ENCODE measurements at places on chromosomes 13 and 19.

- no peak for DNase-seq
Observed at GRCh38 chr13:99191900-99192399, 8.7 kb upstream of the UBAC2 start.

DNA sequence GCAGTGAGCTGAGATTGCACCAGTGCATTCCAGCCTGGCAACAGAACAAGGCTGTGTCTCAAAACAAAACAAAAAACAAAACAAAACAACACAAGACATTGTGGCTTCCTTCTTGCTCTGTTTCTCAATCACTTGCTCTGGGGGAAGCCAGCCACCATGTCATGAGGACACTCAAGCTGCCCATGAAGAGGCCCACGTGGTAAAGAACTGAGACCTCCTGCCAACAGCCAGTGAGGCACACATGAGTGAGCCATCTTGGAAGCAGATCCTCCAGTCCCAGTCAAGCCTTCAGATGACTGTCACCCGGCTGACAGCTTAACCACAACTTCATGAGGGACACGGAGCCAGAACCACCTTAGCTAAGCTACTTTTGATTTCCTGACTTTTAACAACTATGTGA lies 25.2 kb downstream of the CPT1C start:
- DNase-seq: no peak

DNA sequence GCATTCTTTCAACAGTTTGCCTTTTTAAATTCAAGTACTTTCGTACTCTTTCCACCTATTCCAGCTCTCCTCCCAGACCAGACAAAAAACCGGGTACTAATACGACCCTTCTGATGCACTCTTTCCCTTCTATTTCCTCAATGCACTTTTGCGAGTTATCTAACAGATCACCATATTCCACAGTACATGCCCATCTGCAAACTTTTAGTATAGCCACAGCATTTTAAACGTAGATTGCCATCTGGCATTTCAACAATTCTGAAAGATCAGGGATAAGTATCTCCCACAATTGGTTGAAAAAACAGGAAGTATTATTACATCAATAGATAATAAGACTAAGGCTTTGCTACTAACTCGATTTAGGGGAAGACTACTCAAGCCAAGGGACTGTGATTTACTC lies 31.5 kb downstream of the RBM26 start:
- no peak for DNase-seq

DNA sequence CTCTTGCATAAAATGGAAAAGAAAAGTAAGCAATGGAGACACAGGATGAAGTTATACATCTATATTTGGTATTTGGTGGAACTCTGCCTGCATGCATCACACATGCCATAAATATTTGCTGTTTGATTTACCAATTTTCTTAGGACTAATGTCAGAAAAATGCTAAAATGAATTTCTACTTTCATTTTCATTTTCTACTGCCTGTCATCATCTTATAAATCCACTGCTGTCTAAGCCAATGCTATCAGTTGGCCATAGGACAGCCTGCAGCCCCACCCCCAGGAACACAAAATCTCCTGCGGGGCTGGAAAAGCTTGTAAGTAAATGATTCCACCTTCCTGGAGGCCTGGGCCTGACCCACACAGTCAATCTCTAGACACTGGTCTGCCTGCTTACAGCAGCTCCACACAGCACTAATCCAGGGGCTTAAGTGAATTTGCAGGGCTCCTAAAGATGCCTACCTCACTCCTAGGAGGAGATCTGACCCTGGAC lies 122.0 kb downstream of the ENOX1 start:
- no peak for DNase-seq

- DNase-seq: no peak
Observed at GRCh38 chr13:30079501-30079900, 227.8 kb downstream of the KATNAL1 start.

DNA sequence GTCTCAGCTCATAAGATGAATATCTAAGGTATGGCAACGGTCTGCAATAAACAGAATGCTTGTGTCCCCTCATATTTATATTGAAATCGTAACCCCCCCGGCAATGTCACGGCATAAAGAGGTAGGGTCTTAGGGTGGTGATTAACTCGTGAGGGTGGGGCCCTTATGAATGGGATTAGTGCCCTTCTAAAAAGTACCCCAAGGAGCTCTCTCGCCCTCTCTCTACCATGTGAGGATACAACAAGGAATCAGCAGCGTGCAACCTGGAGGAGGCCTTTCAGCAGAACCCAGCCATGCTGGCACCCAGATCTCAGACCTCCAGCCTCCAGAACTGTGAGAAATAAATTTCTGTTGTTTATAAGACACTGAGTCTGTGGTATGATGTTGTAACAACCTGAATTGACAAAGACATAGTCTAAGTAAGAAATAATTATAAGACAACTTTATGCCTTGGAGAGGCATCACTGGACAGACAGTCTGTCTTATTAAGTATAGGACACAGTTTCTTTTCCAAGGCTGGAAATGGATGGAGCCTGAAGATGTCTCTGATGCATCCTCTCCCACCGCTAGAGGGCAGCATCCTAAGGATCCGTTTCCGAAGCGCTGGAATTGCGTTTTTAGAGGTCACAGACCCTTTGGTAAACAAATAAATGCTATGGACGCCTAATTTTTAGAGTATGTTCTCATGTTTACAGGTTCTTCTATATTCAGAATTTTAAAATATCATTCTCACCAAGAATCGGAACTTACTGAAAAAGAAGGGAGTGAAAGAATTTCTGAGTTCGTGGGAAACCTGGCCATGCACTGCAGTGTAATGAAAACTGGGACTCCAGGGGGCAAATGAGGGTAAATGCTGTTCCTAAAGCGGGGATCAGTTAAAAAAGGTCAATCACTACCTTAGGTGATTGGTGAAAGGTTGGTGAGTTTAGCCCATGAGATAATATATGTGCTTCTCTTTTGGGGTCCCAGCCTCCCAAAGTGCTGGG lies 13.3 kb upstream of the LEUTX start:
- DNase-seq: peak; percentile 3

- DNase-seq: no peak
Observed at GRCh38 chr19:47651691-47652090, 42.8 kb downstream of the BICRA start.

DNA sequence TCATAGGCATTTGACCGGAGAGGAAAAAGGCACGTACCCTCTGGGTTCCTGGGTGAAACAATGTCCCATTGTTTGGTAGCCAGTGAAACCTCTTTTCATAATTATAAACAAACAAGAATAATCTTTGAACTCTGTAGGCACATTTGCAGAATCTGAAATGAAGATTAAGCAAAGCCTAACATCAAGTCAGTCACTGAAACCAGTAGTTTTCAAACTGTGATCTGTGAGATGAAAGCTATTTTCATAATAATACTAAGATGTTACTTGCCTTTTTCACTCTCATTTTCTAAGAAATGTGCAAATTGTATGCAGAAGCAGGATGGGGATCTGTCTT lies 105.4 kb downstream of the WDFY2 start:
- DNase-seq: no peak

DNA sequence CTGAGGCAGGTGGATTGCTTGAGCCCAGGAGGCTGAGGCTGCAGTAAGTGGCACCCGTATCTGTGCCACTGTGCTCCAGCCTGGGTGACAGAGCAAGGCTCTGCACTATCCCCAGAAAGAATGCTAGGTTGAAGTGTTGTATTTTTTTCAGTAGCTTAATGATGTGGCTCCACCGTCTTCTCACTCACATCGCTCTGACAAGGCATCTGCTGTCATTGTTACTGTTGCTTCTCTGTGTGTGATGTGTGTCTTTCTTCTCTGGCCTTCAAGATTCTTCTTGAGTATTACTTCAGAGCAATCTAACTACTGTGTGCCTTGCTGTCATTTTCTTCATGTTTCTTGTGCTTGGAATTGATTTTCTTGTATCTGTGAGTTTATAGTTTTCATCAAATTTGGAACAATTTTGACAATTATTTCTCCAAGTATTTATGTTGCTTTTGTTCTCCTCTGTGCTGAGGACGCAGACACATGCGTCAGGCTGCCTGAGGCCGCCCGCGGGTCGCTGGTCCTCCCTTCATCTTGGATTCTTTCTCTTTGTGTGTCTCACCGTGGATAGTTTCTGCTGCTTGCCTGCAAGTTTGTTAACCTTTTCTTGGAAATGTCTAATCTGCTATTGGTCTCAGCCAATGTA lies 10.8 kb downstream of the ADPRHL1 start:
- no peak for DNase-seq

GRCh38 chr13:99058527-99059495 lies 80.9 kb upstream of the DOCK9 start:
- no peak for DNase-seq

DNA sequence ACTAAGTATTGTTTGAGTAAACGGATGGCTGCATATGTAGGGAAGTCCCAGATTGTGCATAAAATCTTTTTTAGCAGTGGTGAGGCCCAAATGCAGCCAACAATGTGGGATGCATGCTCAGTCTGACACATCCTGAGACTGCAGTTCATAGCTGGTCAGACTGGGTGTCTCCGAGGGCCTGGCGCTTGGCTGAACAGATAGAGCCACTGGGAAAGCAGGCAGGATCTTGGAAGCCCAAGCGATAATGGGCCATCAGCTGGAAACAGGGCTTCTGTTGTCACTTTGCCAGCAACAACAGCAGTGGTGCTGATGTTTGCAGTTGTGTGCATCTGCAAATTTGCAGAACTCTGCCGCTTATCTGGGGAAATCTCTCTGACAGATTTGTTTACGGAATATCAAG lies 36.1 kb downstream of the MTUS2 start:
- DNase-seq: no peak

DNA sequence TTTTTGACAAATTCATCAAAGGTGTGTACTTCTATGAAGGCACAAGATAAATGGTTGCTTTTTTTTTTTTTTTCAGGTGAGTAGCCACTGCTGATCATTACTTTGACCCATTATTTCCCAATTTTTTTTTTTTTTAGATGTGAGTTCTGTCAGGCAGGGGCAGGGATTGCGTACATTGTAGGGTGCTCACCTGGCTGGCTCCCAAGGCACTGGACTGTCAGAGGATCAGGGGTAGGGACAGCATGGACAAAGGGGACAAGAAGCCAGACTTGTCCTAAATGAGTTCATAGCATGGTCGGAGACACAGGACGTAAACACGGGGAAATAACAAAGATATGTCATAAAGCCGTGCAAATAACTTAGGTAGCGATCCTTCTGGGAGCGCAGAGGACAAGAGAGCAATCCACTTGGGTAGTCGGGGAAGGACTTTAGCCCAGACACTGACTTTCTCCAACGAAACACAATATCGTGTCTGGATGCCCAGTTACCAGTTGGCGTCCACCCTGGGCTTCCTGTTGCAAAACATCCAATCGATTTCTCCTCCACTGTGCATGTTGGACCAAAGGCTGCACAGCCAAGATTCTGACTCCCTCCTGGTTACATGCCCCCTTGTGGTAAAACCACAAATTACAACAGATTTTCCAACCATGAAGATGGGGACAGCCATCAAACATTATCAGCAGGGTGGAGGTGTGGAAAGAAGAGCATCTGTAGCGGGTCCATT lies 27.5 kb upstream of the KATNAL1 start:
- no peak for DNase-seq

- no peak for DNase-seq
Observed at GRCh38 chr13:18954254-18954653, 227.4 kb downstream of the TUBA3C start.

GRCh38 chr19:14775869-14776586 lies 2.3 kb downstream of the ADGRE2 start:
- DNase-seq: no peak

GRCh38 chr13:98961503-98962105 lies 16.3 kb downstream of the DOCK9 start:
- no peak for DNase-seq

DNA sequence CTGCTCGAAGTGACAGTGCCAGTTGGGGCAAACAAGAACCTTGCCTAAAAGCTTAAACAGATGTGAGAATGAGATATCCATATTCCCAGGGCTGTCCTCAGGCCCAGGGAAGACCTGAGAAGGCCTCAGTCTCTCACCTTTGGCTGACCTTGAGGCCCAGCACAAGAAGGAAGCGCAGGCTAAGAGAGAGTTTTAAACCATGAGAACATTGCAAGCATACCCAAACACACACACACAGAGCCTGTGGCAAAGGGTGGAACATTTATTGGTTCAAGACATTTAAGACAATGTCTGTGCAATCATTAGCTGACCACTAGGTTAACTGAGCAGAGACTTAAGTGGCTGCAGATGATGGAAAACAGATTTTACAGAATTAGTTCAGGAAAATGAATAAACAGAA lies 248.2 kb downstream of the NBEA start:
- DNase-seq: no peak

DNA sequence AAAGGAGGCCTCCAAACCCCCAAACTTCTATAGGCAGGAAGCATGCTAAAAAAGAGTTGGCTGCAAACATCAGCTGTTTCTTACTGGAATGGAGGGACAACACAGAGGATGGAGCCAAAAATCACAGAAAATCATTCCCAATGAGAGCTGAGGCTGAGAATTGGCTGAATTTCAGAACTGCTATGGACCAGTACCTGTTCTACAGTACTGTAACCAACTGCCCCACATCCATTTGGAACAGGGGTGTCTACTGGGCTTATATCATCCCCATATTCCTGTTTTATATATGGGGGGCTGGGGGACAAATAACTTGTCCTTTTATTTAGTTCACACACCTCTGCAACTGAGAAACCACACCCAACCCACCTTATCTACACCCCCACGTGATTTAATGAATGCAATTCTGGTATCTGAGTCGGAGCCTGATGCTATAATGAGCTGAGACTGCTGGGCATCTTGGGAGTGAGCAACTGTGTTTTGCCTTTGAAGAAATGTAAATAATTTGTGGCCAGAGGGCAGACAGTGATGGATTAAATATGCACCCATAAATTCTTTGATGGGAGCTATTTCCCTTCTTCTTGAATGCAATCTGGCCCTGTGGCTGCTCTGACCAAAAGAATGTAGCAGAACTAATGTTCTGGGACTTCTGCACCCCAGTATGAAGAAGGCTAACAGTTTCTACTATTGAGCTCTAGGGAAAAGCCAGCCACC lies 82.6 kb downstream of the TBC1D4 start:
- no peak for DNase-seq

GRCh38 chr19:15320116-15320515 lies 12.2 kb downstream of the BRD4 start:
- DNase-seq: no peak

DNA sequence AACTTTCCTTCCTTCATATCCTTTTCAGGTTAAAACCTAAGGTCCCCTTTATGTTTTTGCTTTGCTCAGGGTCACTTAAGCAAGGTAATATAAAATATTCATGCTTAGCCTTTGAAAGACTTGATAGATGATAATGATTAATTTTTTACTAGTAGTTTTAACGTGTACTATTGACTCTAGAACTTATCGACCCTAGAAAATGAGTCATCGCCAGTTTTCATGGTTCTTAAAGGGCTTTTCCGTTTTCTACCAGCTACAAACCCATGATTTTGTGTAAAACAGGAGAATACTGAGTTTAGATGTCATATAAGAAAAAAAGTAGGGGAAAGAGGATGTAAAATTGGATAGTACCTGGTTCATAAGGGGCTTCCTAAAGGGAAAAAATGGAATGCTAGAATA lies 75.7 kb downstream of the DHRS12 start:
- DNase-seq: no peak

- no peak for DNase-seq
Observed at GRCh38 chr13:76925115-76925514, 23.2 kb upstream of the ACOD1 start.

DNA sequence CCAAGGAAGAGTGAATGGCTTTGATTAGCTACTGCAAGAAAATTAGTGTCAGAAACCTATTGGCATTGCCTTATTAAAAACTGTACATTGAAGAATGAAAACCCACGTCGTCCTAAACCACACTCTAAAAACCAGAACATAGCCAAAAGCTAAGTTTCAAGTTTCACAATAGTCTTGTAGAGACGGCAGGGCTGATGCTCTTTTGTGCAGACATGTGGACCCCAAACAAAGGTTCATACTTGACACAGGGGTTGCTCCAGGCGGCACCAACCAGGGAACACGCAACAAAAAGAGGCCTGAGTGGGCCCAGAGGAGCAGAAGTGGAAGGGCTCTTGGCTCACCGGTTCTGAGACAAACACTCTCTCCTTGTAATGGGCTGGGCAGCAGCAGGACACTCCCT lies 28.6 kb upstream of the MIR17HG start:
- no peak for DNase-seq

Measured in stimulated activated CD8-positive, alpha-beta memory T cell treated with anti-CD3 and anti-CD28 coated beads, Interleukin-4, amount 100 ng/mL, for 1 hour (primary cell).